Pulmonary artery endothelial cell (primary cell): ENCODE measurements at places on chromosomes 7 and 10. TPM values are rescaled to one million over a fixed set of nuclear protein-coding genes. Genes with fewer than 3 reads are reported as not detected.

Gene LFNG
- total RNA-seq, result 5.8 and 8.6 TPM in 2 replicates

Gene C7orf57
- total RNA-seq, result under 0.01 and 0.11 TPM in 2 replicates

Gene SUN3
- total RNA-seq, result not detected in 2 replicates

Gene TMEM130
- not detected in 2 replicates for total RNA-seq

Gene LAMB1
- 542 and 685 TPM in 2 replicates for total RNA-seq

Gene R3HCC1L
- total RNA-seq, result 12.1 and 12.2 TPM in 2 replicates

Gene MLLT10
- total RNA-seq, result 36.9 and 47.3 TPM in 2 replicates
